ENCODE measurements at places on chromosomes 12 and 14.

DNA sequence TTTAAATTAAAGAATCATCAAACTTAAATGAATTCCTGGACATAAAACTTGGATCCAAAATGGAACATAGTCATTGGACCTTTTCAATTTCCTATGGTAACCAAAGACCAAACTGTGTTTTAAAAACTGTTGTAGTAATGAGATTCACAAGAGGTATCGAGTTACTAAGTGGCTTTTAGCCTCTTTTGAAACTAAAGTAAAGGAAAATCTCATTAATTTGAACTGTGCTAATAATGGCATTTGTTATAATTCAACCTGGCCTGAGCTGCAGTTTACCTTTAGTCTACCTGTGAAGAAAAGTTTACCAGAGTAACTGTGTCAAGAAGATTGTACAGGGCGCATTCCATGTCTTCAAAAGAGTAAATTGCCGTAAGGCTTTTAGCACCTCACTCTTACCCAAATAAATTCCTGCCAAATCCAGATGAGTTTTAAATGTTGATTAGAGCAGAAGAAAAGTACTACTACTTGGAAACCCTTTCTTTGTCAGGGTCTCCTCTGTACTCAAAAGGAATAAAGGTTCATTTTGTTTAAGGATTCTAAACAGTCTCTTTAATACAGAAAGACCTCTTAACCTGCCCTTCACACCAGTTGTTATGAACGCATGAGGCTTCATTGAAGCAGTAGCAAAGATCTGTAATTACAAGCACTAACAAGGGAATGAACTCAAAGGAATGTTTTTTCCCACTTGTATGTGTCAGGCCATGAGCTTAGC is 17.1 kb upstream of the MED13L start:
- DNase-seq: no peak

- DNase-seq: no peak
These were observed 72.4 kb downstream of the RASSF3 start for GRCh38 chr12:64682572-64683277.

- no peak for DNase-seq
These were observed 163.1 kb upstream of the TMPO start for GRCh38 chr12:98352218-98352811.

GRCh38 chr12:10115311-10115710 is 14.7 kb downstream of the CLEC7A start:
- no peak for DNase-seq

- no peak for DNase-seq
These were observed 64.0 kb upstream of the ARHGAP5 start for GRCh38 chr14:32013083-32013482.

DNA sequence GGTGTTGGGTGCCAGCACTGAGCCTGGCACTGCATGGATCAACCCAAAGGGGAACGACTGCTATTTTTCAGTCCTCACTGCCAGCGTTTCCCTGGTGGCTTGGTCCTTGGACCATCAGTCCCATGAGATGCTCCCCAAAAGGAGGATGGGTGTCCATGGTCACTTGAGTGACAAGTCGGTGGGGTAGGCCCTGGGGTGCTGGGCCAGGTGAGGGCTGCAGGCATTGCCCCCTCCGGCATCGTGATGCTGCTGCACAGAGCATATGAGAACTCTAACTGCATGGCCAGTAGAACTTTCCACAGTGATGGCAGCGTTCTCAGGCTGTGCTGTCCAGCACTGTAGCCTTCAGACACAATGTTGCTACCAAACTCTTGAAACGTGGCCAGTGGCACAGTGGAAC is 16.2 kb downstream of the SETD1B start:
- no peak for DNase-seq

DNA sequence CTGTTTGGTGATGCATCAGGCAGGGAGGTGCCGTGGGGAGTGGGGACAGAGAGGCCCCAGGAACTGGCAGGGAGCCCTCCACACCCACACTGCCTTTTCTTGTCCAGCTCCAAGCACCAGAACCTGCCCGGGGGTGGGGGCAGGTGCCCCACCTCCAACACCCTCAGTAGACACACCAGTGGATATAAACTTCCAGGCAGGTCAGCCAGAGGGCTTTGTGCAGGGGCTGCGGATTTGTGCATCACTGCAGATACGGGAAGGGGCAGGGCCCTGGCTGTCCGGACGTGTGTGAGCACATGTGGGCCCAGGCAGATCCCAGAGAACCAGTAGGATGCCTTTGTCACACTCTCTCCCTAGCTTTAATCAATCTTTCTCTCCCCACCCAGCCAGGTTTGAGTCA is 1.3 kb upstream of the TGM1 start:
- no peak for DNase-seq

DNA sequence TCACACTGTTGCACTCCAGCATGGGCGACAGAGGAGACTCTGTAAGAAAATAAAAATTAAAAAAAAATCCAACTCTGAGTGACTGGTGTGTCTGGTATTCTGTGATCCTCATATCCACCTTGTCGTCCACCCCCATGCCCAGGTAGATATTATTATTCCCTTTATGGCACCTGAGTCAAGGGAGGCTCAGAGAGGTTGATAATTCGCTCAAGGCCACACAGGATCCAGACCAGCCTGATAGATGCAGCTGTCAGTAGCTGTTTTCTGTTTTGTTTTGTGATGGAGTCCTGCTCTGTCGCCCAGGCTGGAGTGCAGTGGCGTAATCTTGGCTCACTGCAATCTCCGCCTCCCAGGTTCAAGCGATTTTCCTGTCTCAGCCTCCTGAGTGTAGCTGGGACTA is 14.8 kb upstream of the FAM222A start:
- DNase-seq: no peak

GRCh38 chr14:104320611-104321086 is 182.3 kb downstream of the KIF26A start:
- no peak for DNase-seq

DNA sequence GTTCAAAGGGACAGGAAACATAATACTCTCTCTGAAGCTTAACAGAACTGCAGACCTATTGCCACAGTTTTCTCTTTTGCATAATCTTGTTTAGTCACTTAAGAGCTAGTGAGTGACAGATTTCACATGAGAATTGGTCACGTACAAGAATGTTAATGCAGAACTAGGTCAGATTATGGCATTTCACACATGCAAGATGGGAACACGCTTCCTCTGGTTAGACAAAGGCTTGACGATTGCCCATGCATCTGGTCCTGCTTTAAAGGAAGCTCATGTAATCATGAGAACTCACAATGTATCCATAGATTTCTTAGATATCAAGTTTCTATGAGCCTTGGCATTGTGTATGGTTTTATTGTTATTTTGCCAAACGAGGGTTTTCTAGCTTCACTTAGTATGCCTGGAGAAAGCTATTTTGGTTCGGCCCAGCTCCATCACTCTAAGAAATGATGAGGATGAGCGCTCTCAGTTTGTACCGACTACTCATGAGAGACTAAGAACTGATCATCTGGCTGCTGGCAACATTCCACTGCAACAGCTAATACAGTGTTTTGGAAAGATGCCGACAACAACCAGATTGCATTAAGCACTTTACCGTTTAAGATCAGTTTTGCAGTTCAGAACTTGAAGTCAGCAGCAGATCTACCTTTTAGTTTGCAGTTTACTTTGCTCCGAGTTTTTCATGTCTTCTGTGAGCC is 380.0 kb downstream of the DIO2 start:
- no peak for DNase-seq

- DNase-seq: no peak
These were observed 12.6 kb downstream of the NRDE2 start for GRCh38 chr14:90319173-90319572.

- DNase-seq: no peak
These were observed 128.4 kb downstream of the KIF21A start for GRCh38 chr12:39314547-39314946.

DNA sequence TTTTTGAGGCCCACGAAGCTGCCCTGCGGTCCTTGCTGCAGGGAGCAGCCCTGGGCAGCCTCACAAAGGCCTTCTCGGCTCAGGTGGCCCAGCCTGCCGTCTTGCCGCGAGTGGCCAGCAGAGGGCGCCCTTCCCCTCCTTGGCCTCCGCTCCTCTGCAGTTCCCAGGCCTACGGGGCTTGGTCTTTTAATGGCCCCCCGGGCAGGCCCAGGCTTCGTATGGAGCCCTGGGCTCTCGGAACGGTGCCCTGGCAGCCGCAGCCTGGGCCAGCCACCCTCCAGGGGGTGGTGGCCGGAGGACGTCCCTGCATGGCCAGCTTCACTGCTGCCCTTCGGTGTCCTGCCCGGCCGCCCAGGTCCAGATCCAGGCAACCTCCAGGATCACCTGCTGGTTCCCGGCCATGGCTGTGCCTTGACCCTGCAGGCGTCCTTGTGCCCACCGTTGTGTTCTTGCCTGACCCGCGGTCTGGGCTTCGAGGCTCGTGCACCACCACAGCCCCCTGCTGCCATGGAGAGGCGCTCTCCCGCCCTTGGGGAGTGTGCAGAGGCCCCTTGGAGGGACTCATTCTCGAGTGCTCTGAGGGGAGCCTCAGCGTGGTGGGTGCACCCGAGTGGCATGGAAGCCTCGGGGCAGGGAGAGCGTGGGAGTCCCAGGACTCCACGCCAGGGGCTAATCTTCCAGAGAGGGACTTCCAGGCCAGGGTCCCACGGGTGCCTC is 9.4 kb downstream of the ASPG start:
- peak; percentile 75 for DNase-seq

DNA sequence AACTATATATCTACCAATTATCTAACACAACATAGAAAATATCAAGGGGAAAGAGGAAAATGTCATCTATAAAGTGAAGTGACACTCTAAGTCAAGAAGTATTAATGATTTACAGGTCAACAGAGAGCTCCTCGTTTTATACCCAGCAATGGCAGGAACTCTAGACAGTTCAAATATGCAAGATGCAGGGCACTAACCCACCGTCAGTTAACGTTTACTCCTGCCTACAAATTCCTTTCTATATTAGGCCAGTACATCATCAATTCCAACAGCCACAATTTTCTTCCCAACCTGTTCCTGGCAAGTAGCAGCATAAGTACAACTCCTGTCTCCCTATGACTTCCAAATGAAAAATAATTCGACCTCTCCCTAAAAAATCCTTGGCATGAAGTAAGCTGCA is 9.0 kb upstream of the KANSL2 start:
- no peak for DNase-seq

DNA sequence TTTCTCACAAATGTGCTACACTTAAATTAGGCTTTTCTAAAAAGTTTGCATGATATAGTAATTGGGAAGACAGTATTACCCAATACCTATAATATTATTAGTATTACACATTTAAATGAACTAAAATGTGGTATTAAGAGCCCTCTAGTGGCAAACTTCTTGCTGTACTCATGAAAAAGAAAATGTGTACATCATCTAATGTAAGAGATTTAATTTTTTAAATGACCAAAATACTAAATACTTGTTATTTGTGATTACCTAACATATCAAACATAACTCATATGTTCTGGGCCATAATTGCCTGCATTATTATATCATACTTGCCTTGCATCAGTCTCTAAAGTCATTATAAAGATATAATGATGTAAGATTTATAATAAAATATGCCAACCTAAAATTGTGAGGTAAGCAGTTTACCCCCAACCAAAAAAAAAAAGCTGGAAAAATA is 64.2 kb downstream of the DNAI7 start:
- no peak for DNase-seq

DNA sequence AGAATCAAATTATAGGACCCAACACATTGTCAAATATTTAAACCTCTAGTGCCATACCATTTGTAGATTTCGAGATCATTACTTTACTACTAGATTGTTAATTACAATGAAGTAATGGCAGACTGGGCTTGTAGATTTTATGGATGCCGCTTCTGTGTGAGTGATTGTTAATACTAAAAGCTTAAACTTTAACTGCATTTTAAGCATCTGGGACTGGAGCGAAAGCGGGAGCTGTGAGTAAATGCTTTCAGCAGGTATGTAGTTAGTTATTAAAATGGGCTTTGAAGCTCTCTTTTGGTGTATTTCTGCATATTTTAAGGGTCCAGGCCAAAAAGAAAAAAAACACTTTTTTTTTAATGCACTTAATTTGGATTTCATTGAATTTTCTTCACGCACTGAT is 519.3 kb downstream of the MED13L start:
- DNase-seq: no peak

DNA sequence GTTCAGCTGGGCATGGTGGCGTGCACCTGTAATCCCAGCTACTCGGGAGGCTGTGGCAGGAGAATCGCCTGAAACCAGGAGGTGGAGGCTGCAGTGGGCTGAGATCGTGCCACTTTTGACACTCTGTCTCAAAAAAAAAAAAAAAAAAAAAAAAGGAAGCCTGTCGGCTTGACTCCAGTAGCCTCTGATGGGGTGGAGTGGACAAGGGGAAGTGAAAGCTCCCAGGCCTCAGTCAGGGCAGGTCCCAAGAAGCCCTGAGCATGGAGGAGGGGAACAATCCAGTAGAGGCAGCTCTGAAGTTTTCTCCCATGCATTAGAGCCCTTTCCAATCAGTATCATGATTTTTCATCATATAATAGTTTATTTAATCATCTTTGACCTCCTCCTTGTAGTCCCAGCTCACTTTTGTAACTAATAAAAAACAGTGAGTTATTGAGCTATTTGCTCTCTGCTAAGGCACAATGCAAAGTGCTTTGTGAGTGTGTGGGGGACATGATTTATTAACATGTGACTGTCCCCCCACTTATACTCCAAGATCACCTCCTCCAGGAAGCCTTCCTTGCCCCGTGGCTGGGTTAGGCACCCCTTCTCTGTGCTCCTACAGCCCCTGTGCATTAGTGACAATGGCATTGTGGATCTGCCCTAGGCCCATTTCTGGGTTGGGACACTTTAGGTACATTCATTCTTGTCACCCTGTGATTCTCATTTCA is 4.7 kb upstream of the SSH1 start:
- DNase-seq: no peak

GRCh38 chr14:32682214-32682613 is 256.5 kb upstream of the NPAS3 start:
- no peak for DNase-seq

GRCh38 chr12:93829016-93829415 is 151.8 kb downstream of the CRADD start:
- no peak for DNase-seq

- DNase-seq: no peak
These were observed 398.8 kb downstream of the SEC23A start for GRCh38 chr14:38704220-38704619.

DNA sequence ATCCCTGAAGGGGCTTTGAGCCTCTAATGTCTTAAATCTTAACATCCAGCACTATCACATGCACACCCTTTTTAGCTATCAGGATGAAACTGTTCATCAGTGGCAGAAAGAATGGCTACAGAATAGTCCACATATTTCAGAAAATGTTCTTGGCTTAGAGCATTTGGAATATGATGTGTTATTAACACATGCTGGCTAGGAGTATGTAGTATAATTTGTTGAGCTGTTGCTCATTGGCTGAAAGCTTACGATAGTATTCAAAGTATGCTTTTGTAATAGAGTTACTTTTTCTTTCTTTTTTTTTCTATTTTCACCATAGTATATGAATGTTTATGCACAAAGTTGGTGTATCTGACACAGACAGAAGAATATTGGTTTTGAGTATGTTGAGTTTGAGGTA is 55.1 kb downstream of the MNAT1 start:
- DNase-seq: no peak
